ENCODE measurements at places on chromosomes 11 and 22.

GRCh38 chr11:55697817-55698216, 35.8 kb downstream of the OR4C6 start:
- no peak for DNase-seq

- no peak for DNase-seq
These were observed 65.9 kb upstream of the SC5D start for GRCh38 chr11:121226415-121227263.

- no peak for DNase-seq
These were observed 119.9 kb downstream of the CTTN start for GRCh38 chr11:70517988-70518907.

DNA sequence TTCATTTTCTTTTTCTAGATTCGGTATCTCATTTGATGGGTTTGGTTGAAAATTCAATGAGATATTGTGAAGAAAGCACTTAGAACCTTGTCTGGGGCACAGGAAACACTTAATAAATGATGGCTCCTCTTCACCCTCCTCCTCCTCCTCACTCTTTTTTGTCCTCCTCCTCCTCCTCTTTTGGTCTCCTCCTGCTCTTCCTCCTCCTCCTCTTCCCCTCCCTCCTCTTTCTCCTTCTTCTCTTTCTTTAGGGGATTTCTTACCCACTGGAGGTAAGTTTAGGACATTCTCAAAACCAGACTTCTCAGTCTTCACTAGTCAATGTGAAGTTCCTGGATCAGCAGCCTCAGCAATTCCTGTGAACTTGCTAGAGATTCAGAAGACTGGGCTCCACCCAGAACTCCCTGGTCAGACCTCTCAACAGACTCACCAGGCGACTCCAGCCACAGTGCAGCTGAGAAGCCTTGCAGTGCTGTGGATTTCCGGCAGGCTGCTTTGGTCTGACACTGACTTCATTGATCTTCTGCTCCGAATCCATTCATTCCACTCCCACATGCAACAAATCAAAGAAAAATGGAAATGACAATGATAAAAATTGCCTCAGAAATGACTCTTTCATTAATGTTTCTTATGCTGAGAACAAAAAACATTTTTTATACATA, 368.6 kb upstream of the B3GAT1 start:
- DNase-seq = no peak

DNA sequence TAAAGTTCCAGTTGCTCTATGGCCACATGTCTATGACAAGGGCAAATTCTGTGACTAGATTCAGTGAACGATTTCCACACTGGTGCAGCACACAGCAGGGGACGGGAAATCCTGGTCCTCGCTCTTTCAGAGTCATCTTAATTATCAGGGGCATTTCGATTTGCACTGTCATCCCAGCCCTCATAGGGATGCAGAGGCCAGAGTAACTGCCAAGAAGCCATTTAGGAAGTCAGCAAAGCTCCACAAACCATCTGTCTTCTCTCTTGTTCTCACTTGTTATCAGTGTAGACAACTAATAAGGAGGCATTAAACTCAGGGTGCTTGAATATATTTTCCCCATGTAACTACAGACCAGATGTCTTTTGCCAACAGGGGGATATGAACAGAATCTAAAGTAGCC, 151.7 kb downstream of the STK33 start:
- DNase-seq = no peak

DNA sequence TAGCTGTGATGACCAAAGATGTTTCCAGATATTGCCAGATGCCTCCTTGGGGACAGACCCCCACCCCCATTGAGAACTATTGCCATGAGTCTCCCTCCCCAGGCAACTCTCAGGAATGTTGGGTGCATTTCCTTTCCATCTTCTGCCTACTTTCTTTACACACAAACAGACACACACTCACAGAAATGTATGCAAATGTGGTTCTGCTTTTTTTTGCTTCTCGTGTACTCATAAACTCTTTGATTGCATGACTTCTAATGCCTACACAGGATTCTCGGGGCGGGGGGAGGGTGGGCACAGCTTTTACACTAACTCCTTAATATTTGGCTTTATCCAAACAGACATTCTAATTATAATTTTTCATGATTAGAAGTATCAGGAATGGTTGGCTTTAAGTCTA, 53.3 kb upstream of the SUSD2 start:
- DNase-seq = no peak

- DNase-seq = no peak
These were observed 36.0 kb downstream of the IRAG1 start for GRCh38 chr11:10657308-10658271.

DNA sequence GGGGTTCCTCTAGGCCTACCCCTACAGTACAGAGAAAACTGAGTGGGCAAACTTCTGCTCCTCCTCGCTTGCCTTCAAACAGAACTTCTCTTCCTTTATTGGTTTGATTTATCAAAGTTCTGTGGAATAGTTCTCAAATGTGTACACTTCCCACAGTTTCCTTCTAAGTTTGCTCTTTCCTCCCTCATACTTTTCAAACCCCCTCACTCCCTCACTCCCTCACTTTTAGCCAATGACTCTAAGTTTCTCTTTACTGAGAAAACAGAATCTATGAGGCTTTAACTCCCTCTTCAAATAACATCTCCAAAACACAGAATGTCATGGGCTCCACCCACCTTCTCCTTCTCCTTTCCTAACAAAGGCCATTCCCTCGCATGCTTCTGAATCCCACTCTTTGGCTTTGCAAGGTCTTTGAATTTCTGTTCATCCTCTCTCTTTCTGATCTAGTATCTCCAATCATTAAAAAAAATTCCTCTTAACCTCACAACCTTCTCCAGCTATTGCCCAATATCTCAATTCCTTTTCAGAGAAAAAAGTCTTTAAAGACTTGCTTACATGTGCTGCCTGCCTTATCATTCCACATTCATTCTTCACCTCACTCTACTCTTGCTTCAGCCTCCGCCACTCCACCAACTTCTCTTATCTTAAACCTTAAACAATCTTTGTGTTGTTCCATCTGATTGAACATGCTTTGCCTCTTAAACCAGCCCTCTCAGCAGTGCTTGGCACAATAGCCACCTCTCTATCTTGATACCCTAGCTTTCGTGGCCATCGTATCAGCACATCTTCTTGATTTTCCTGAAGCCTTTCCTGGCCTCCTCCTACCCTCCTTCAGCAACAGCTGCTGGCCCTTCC, 57.2 kb downstream of the DDI1 start:
- DNase-seq = no peak

GRCh38 chr11:121479698-121480238, 27.0 kb upstream of the SORL1-AS1 start:
- no peak for DNase-seq

DNA sequence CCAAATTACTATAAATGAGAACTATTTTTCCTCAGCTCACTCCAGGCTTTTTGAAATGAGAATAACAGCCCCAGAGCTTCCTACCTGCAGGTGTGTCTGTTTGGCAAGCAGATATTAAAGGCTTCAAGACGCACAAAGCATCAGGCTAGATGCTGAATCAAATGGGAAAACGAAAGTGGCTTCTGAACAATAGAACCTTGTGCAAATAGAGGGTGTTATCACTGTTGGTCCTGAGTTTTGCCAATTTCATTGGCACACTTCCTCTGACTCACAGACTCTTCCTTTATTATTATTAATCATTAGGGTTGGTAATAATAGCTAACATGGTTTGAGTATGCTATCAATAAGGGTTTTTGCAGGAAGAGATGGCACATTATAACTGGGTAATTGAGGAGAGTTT, 13.4 kb downstream of the SYT13 start:
- peak; percentile 48 for DNase-seq

- DNase-seq = no peak
These were observed 1.6 kb downstream of the ARAP1 start for GRCh38 chr11:72750556-72751115.

- DNase-seq = no peak
These were observed 5.3 kb upstream of the PRDM11 start for GRCh38 chr11:45141171-45141570.

DNA sequence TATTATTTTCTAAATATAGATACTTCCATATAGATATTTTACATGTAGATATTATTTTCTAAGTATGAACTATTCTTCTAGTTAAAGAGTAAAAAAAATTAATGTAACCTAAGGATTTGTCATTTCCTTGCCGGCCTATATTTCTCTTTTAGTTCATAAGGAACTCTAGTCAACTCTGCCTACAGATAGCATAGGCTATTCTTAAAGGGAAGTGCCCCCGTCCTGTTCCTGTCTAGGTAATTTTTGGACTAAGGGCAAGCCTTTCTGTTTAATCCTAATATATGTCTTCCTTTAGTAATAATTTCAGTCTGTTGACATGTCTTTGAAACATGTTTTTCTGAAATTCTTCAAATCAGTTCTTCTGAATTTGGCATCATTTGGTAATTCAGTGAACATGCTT, 161.9 kb downstream of the C11orf91 start:
- no peak for DNase-seq

DNA sequence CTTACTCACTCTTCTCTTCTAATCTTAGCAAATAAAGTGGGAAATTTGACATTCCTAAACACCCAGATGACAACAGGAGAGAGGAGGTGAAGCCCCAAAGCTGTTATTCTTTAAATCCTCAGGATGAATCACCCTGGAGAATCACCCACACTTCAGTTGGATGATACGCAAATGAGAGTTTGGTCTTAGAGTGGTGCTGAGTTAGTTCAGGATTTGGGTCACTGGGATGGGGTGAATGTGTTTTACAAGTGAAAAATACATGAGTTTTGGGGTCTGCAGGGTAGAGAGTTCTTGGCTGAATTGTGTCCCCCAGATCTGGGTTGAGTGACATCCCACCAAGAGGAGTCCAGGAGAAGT, 117.2 kb downstream of the GGTLC2 start:
- no peak for DNase-seq

DNA sequence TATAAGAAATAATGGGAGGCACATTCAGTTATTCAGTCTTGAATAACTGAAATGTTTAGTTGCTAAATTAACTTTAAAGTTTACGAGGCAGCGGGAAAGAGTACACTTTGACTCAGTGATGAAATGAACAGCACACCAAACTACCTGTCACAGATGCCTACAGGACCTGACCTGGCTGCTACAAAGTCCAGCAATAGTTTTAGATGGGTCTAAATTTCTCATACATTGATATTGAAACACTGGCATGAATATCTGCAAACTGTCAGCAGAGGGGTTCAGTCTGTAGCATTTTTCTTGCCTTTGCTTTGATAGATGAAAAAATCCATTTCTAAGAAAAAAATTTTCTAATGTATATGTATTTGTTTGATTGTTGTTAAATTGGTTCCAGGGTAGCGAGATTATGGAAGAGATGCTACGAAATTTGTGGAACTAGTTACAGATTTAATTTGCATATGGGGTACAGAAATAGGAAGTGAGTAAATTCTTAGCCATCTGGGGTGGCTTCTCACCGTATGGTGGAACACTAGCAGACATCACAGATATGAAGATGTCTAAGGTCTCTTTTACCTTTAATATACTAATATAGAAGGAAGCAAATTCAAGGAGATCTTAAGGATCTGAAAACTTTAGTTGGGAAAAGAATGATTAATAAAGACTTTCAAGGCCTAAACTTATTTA, 20.8 kb upstream of the GAB2 start:
- DNase-seq = no peak

DNA sequence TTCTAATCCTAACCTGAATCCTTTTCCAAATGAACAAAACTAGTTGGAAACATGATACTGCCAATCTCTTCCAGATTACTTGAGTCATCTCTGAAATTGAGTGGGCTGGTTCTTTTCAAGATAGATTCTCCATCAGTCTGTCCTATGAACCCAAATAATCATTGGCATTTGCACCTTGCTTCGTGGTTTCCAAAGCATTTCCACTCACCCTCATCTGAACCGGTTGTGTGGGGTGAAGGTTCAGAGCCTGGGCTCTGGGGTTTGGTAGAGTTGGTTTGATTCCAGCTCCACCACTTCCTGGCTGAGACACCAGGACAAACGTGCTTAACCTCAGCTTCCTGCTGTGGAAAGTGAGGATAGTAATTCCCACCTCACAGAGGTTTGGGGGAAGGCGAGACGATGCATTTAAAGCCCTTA, 206.4 kb upstream of the E2F8 start:
- no peak for DNase-seq

- DNase-seq = no peak
These were observed 7.5 kb upstream of the PPARA start for GRCh38 chr22:46142548-46143490.

DNA sequence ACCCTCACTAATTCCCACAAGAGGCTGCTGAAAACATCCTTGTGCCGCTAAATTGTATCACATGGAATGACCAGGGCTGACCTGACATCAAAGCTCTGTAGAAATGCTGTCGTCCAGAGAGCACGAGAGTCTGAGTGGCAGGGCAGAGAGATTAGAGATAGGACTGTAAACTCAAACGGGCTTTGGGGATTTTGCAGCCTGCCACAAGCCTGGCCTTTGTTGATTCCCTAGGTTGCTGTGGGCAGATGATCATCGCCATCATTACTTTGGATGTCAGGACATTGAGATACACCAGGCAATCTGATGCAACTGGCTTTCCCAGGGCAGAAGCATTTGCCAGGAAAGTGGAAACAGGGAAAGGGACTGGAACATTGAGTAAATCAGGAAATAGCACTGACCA, 131.6 kb downstream of the ETS1 start:
- no peak for DNase-seq

- DNase-seq = peak; percentile 37
These were observed 43.6 kb upstream of the POU2AF1 start for GRCh38 chr11:111422494-111423249.

DNA sequence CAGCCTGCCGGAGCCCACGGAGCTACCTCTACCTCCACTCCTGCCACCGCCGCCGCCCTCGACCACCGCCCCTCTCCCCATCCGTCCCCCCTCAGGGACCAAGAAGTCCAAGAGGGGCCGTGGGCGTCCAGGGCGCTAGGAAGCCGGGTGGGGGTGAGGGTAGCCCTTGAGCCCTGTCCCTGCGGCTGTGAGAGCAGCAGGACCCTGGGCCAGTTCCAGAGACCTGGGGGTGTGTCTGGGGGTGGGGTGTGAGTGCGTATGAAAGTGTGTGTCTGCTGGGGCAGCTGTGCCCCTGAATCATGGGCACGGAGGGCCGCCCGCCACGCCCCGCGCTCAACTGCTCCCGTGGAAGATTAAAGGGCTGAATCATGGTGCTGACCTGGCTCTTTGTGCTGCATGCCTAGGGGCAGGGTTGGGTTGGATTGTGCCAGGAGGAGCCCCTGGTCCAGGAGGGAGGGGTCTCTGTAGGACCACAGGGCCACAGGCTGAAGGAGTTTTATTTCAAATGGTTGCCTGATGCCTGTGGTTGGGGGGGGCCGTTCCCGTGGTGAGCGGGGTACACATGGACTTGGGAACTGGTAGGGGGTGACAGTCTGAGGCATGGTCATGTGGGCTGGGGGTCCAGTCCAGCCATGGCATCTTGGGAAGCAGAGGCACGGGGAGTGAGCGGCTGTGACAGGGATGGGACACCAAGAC, 2.3 kb downstream of the PTPRCAP start:
- DNase-seq = no peak

GRCh38 chr22:48974443-48975315, 853.0 kb downstream of the BRD1 start:
- DNase-seq = no peak

GRCh38 chr11:2271077-2271326, 614 bp upstream of the ASCL2 start:
- DNase-seq = no peak

DNA sequence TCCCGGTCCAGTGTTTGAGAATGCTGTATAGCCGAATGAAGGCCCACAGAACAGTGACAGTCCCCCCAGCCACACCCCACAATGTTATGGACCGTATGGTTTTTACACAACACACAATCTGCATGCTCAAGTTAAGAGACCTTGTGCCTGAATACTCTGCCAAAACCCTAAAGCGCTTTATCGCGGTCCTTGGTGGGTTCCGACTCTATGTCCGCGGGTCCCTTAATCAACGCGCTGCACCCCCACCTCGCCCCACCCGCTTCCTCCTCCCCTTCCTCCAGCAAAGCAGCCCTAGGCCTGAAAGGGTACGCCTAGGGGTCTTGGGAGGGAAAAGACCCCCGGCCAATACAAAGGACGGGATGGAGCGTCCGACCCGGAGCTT, 442 bp downstream of the COPB1 start:
- no peak for DNase-seq

All from NCI-H774 (cell line).